ENCODE measurements at places on chromosomes 1 and 21.

- no peak for DNase-seq
These were observed 158.9 kb upstream of the TNR start for GRCh38 chr1:175902281-175902680.

DNA sequence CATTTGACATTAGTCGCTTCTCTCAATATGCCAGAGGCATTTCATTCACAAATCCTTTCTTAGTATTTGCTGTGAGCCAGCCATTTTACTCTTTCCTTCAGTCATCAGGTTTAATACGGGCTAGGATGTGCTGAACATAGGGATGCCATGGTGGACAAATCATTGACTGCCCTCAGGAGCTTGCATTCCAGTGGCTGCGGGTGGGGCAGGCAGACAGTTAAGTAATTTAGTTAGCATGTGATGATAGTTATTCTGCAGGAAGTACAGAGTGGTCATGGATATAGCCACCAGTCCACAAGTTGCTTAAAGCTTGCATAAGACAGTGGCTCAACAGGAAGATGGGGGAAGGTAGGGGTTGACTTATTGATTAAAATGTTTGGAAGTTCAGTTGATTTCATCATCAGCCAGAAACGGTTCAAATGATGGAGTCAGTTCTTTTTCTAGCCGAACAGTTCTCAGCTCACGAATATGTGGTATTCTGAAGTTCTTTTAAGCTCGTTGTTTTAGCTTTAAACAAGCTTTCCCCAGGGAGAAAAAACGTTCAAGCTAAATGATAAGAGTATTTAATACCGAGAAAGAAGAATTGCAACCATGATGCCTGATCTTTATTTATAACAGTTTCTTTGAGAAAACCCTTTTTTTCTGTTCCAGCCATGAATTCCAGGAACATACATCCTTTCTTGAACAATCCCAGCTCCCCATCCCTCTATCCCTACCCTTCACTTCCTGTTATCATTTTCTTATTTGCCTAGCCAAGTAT, 1.4 kb downstream of the SLC22A15 start:
- no peak for DNase-seq

DNA sequence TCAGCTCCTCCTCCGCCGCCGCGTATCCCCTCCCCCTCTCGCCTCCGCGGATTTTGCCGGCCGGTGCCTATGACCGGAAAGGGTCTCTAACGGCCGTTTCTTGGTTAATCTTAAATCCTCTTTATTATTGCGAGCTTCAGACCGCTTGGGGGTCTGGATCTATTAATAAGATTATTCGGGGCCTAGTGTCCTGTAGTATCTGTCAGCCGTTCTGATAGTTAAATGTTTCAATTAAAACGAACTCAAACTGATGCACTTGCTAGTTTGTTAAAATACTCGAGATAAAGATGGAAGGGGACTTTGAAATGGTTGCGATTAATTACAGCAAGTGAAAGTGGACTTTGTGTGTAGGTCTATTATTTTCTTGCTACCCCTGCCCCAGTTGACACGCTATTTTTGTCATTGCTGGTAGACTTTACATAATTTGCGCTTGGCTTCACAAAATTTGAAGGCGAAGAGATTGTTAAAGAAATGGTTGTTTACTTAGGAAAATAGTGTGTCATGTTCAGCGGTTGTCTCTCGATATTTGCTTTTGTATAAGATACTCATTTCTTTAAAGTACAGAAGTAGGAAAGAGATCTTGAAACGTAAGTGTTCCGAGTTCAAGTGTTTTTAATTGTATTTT, 779 bp downstream of the SON start:
- DNase-seq, result no peak

GRCh38 chr1:14522077-14522925, 76.2 kb upstream of the KAZN start:
- DNase-seq, result no peak

DNA sequence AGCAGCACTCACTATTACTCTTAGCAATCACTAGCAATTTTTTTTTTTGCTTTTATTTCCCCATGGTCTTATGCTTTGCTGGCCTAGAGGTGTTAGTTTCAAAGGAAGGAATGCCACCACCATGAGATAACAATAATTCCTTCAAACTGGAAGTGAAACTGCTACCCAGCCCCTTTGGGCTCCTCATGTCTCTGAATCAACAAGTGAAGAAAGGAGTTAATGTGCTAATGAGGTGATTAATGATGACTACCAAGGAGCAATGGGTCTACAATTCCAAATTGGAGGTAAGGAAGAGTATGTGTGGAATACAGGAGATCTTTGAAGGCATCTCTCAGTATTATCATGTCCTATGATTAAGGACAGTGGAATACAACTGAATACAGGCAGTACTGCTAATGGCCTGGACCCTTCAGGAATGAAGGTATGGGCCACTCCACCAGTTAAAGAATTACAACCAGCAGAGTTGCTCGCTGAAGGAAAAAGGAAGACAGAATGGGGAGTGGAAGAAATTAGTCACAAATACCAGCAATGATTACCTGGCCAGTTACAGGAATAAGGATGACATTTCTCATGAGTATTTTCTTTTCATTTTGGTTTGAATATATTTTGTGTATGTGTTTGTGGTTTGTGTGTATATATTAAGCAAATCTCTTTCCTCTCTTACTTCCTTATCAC, 652.9 kb downstream of the ADGRL2 start:
- no peak for DNase-seq

- DNase-seq, result no peak
These were observed 93.2 kb downstream of the EPHB2 start for GRCh38 chr1:22803833-22804232.

DNA sequence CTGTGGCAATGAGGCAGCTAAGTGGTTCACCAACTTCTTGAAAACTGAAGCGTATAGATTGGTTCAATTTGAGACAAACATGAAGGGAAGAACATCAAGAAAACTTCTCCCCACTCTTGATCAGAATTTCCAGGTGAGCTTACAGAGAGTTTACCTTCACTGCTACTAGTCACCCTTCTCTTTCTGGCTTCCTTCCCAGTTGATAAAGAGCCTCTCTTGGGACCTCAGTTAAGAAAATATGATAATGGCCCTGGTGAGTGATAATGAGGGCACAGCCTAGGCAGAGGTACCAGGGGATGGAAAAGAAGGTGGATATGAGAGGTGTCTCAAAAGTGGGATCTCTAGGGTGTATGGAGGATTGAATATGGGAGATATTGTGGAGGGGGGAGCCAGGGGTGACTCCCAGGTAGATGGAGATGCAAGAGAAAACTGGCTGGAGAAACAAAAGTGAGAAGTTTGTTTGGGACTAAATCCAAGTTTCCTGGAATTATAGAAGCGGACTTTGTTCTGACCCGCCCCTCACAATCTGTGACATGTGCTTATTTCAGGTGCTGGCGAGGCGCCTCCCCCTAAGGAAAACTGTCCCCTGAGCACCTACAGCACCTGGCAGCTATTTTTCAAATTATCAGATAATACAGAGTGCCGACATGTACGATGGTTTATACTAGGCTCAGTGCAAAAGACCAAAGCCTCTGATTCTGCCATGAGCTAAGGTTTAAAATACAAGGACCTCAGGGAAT, 13.7 kb downstream of the MTARC2 start:
- DNase-seq, result no peak

DNA sequence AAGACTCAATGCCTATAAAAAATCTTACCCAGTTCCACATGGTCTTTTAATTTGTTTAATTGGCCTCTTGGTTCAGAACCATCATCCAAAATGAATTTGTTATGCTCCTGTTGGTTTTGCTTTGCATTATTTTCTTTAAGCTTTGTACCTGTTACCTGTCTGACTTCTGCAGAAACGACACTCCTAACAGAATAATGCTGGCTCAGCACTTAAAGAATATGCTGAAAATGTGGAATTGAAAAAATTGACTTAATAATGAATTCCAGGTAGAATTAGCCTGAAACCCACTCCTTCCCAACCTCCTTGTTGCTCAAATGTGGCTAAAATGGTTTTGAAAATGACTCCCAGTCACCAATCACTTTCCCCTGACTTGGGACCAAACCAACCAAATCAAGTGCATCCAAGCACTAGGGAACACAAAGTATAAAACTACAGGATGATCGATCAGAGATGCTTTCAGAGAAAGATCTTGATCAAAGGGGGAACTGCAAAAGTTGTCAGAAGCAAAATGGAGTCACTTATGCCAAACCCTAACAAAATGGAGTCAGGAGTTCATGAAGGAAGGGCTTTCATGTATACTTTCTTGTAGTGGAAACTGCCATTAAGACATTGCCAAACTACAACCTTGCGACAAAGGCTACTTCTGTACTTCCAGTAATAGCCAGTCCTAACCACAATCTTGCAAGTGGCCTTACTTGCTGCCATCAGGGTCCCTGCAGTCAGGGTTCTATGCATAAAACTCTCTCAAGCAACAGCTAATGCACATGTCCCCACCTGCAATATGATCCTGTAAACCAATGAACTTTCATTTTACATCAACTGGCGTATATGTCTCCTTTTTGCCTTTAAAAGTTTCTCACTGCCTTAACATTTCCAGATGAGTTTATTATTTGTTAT, 5.4 kb downstream of the GBP7 start:
- DNase-seq, result no peak

Measured in iPS DF 19.7 (cell line).